ENCODE measurements at places on chromosomes 12 and 14.

GRCh38 chr12:100044266-100044665, 59.5 kb upstream of the ANKS1B start:
- DNase-seq = no peak

DNA sequence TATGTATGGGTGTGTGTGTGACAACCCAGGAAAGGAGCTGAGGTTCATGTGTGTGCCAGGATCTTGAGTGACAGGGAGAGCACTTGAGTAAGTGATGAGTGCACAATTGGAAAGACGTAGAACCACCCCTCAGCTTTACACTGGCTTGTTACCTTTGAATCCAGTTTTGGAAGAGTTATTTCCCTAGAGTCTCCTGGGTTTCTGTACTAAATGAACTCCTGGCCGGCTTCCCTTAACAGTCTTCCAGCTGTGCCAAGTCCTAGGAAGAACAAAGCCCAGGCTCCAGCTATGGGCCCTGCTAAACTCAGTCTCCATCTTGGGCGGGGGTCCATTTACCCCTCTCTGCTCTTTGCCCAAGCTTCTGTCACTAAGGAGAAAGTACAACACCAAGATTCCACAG, 19.7 kb upstream of the NR1H4 start:
- no peak for DNase-seq

DNA sequence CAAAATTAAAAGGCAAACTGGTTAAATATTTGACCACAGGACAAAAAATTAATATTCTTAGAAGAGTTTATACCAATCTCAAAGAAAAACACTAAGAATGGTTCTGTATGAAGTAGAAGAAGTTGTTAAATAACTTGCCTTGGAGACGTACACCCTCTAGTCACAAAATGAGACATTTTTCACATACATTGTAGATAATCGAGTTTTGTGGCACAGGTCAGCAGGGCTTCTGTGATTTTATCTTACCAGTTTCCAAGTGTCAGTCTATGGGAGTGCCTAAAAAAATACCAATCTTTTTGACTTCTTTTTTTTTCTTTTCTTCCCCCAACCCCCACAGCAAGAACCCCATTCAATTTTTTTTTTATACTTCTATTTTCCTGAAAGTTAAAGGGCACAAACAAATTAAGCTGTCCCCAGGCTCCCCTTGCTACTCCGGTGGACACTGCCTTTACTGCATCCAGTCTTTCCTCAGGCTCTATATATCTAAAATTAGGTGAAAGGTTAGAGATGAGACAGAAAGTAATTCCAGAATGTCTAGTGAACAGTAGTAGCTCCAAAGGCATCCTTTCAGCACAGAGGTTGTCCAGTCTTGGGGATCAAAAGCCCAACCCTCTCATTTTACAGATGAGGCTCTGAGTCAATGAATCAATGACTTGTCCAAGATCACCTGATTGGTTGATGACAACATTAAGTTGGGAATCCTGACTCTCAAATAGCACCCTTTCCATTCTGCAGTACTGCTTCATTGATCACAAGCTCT, 6.2 kb downstream of the LIMA1 start:
- no peak for DNase-seq

DNA sequence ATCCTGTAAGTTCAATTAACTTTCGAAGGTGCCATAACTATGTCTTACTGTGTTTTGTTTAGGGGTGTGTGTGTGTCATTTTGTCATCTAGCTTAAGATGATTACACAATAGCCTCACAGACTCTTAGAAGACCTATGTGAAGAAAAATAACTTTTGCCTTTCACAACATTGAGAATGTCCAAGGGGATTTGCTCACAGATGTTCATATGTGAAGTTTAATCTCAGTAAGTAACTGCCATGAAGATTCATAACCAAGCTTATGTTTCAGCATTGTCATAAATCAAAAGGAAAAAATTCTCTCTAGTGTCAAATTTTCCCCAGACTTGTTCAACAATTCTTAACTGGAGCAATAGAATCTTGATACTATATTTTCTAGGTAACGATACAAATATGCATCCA, 226.1 kb upstream of the PRKD1 start:
- no peak for DNase-seq

- no peak for DNase-seq
Measured at GRCh38 chr12:65517656-65518210, 239.2 kb downstream of the MSRB3 start.

DNA sequence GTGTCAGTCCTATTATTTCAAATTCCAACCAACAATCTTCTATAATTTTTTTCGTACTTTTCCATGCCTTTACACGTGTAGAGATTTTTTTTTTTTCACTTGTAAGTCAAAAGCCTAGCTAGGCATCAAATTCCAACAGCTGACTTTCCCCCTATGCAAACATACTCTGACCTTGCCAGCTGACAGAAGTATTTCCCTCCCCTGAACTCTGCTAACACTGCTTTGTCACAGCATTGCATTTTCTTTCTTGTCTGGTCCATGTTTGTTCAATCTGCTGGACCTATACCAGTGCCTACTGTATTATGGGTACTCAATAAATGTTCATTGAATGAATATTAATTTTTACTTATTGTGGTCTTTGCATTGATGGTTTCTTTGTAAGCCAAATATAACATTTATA, 435.3 kb upstream of the GARIN6 start:
- DNase-seq = no peak

GRCh38 chr14:59060841-59061240, 127.6 kb upstream of the DAAM1 start:
- DNase-seq = no peak

DNA sequence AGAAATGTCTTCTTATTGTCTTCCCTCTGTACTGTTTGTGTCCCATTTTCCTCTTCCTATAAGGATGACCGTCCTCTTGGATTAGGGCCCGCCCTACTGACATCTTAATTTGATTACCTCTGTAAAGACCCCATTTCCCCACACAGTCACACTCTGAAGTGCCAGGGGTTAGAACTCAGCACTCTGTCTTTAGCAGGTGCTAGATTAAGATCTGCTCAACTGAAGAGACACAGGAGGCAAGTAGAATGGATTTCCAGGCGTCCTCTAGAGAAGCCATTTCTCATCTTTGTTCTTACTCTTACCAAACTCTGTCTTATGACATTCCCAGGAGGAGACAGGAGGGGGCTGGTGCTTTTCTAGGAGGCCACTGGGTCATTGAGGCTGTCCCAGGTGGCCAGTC, 50.8 kb downstream of the VCPKMT start:
- DNase-seq = no peak

DNA sequence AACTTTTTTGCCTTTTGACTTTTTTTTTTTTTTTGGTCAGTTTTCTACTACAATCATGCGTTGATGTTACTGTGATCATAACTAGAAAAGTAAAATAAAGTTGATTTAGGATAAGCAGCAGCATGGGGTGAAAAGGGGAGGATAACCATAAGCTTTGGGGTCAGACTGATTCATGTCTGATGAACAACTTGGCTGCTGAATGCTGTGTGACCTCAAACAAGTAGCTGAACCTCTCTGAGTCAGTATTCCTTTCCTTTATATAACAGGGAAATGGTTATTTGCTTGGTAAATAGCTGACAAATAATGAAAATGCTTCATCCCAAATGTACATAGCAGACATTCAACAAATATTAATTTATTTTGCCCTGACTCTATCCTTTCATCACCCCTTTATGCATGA, 413.0 kb downstream of the VRK1 start:
- no peak for DNase-seq

- DNase-seq = no peak
Measured at GRCh38 chr12:40688085-40688725, 4.0 kb upstream of the CNTN1 start.

DNA sequence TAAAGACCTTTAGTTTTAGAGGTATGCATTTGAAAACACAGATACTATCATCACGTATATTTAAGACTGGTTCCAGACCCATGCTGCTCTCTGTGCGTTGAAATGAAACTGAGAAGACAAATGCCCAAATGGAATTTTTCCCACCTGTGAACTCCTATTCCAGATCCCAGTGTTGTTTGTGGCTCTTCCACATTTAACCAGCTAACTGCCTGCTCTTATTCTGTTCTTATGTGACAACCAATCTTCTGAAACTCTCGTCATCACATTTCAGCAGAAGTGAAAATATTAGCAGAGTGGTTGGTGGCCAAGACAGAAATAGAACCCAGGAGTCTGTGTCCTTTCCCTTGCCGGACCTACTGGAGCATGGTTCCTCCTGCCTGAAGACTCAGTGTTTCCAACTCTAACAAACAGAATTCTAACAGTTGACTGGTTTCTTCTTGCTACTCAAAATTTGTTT, 460.2 kb downstream of the RAD51B start:
- no peak for DNase-seq

- DNase-seq = no peak
Measured at GRCh38 chr14:105126126-105126980, 42.2 kb downstream of the JAG2 start.

- no peak for DNase-seq
Measured at GRCh38 chr12:18975933-18976332, 153.6 kb upstream of the PLEKHA5 start.

DNA sequence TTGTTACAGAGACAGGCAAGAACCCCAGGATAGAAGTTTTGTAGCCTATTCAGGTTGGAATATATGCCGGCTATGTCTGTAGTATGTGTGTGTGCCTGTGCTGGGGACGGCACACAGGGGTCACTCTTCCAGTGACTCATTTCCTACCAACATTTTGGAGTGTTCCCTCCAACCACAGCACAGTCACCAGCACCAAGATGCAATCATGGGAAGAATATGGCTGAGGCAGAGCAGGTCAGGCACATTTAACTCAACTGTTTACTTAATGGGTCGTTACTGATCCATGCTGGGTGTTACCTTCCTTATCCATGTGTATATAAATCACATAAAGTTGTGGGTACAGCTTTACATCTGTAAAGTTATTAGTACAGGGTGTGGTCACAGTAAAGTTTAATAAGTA, 178.3 kb downstream of the PRKD1 start:
- DNase-seq = no peak

GRCh38 chr12:27179400-27180214, 64.5 kb upstream of the STK38L start:
- no peak for DNase-seq
